ENCODE measurements at places on chromosomes 12 and 14.

DNA sequence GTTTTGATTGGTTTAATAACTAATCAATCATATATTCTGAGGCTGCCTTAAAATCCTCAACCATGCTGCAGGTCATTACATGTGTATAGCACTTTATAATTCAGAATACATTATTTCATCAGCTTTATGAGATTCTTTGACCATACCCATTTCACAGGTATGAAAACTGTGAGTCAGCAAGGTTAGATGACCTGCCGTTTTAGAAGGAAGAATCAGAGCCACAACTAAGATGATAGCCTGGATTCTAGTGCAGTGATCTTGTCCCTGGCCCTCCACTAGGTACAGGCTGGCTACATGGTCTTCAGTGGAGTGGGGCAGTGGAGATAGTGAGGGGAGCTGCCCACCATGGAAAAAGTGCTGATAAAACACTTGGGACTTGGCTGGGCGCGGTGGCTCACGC lies 154.4 kb upstream of the MAX start:
- DNase-seq, result no peak

- DNase-seq, result no peak
Measured at GRCh38 chr12:6970096-6970527, 352 bp downstream of the PHB2 start.

- DNase-seq, result peak; percentile 12
Measured at GRCh38 chr14:67137744-67138371, 51.4 kb upstream of the GARIN2 start.

GRCh38 chr12:6376870-6377666 lies 1.7 kb upstream of the SCNN1A start:
- no peak for DNase-seq
